ENCODE measurements at places on chromosomes 2 and 18. TPM values are rescaled to one million over a fixed set of nuclear protein-coding genes. Genes with fewer than 3 reads are reported as not detected.

- no peak for ATAC-seq
These were observed 456.3 kb downstream of the TGIF1 start for GRCh38 chr18:3906116-3906750.

DNA sequence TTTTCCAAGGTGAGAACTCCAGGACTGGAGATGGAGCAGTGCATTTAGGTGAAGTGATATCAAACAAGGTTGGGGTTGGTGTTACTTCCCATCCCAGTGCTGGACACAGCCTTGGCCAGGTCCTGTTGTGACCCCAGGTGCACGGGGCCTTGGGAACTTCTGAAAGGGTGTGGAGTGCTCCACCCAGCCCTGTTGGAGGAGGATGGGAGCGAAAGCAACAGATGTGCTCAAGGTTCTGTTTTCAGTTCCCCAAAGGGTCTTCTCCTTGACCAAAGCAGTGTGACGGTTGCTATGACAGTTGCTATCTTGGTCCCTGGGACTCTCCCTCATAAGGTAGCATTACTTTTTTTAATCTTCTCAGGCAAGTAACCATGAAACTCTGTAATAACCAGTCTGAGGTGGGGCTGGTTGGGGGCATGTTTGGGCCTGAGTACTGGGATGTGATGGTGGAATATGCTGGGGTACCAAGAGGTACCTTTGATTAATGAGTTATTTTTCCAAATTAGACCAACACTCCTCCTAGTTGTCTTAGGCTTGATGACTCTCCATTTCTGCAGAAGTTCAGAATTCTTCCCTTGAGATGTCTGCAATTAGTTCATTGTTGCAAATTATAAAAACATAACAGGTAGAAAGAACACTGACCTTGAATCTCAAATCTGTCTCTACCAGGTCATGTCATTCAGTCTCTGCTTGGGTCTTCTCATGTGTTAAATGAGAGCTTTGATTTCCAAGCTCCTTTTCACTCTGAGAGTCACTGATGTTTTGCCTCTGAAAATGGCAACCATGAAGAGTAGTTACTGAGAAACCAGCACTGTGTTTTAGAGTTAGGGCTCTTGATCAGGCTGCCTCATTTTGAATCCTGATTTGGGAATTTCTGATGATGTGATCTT is 154.5 kb downstream of the RPIA start:
- ATAC-seq: no peak

DNA sequence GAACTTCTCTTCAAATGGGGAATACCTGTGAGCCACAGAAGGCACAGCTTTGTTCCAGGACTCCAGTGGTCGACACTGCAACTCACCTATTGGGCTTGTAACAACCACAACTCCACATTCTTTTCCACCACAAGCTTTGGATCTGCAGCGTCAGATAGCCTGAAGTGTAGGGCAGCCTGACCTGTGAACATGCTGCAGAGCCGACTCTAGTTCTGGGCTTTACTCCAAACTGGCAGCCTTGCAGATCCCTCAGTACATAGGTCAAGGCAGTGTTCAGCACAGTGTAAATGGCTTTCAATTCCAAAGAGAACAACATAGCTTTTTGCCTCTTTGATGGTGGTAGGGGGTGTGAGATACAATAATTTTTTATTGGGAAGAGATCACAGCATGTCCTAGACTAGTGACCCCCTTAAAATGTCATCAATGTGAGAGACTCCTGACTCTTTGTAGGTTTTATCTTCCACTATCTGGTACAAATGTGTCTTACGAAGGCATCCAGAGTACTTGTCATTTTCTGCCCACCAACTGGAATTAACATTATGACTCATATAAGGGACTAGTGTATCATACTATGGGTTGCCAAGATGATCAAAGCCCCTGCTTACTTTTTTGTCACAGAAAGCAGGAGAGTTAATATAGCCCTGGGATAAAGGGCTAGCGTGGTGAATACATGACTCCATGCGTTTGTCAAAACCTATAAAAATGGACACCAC is 149.8 kb downstream of the COPS8 start:
- ATAC-seq: peak; percentile 74

GRCh38 chr2:158273791-158274190 is 172.1 kb downstream of the UPP2 start:
- ATAC-seq: no peak

GRCh38 chr2:31511376-31511775 is 69.4 kb downstream of the SRD5A2 start:
- no peak for ATAC-seq

DNA sequence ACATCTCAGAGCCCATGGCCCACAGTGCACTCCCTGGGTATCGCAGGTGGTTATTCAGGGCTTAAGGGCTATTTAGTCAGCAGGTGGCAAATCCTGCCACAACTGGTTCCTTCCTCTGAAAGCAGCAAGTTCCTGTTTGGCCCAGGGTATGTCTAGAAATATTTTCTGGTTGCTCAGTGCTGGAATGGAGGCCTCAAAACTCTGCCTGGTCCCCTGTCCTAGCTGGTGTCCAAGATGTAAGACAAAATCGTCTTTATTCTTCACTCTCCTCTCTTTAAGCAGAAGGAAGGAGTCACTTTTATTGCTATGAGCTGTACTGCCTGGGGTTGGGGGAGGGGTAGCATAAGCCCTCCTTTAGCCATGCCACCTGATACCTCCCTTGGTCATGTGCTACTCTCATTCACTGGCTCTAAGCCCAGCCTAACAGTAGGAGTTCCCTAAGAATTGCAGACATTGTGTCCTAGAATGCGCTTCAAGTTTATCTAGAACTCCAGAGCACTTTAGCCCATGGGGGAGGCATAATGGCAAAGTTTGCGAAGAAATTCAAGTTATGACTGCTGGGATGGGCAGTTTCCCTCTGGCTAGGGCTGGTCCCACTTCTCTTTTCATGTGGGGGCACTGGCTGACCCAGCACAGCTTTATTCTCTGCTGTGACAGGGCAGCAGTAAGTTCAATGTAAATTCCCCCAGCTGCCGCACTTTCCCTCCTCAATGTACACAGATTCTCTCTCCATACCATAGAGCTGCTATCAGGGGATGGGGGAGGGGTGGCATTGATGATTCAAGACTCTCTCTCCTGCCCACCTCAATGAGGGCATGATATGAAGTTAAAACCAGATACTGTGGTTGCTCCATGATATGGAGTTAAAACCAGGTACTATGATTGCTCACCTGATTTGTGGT is 27.1 kb upstream of the CWC22 start:
- ATAC-seq: no peak

SERPINB13 gene
- total RNA-seq: not detected

EDAR gene
- not detected for total RNA-seq

GRCh38 chr2:177893880-177894279 is 178.7 kb downstream of the PDE11A start:
- ATAC-seq: no peak

DNA sequence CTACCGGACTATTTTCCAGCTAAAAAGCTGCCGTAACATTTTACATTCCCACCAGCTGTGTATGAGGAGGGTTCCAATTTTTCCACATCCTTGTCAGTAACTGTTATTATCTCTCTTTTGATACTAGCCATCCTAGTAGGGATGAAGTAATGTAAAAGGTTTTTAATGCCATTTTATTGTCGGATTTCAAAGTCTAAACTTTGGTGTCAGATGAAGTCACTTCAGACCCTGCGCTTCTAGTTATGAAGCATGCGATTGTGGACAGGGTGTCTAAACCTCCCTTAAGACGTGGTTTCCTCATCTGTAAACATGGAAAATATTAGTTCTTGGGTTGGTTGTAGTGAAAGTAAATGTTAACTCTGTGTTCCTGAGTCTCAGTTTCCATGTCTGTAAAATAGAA is 4.7 kb downstream of the DGKD start:
- peak; percentile 15 for ATAC-seq

SPAG16 gene
- total RNA-seq: 7.2 TPM

CARF gene
- 4.1 TPM for total RNA-seq

DNA sequence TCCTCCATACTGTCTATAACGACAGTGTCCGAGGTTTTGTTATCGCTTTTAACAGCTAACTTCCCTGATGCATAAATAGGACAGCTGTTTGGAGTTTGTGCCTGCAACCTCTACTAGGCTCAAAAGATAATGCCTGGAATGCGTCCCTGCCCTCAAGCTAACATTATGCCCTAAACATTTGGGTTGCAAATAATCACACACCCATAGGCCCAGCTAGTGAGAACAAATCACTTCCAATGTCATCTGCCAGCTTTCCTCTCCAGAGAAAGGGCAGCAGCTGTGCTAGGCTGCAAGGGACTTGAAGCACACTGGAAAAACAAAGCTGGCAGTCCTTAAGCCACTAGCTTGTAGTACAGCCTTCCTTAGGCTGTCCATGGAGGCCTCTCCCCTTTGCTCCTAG is 201.8 kb upstream of the LYPD1 start:
- no peak for ATAC-seq

SLC9A2 gene
- not detected for total RNA-seq

PREPL gene
- total RNA-seq: 29.0 TPM

GRCh38 chr2:58039170-58039611 is 7.4 kb upstream of the VRK2 start:
- ATAC-seq: no peak

DNA sequence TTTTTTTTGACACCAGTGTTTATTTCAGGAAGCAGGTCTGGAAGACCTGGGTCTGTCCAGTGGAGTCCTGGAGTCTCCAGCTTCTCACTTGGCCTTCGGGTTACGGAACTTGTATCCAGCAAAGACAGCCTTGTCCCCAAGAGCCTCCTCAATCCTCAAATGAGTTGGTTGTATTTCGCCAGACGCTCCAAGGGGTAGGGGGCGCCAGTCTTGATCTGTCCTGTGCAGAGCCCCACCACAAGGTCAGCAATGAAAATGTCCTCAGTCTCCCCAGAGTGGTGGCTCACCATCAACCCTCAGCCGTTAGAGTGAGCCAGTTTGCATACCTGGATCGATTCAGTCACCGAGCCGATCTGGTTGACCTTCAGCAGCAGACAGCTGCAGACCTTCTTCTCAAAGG is 21.9 kb downstream of the ASXL2 start:
- ATAC-seq: no peak

- ATAC-seq: no peak
These were observed 286.3 kb downstream of the PIEZO2 start for GRCh38 chr18:10863026-10863425.

CGREF1 gene
- 3.7 TPM for total RNA-seq

MGAT4A gene
- 79.7 TPM for total RNA-seq

DNA sequence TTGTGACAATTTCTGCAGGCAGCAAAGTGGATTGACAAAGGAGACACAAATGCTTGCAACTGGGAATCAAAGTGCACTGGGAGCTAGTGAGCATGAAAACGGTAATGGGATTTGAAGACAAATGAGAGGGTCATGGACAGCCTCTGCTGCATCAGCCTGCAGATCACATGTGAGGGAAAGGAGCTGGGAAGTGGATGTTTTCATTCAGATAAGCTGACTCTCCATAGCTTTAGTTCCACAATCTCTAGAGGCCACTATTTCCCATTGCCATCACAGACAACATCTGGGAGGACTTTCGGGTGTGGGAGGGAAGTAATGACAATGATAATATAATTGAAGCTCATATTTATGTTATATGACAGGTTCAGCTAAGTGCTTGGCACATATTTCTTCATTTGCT is 28.4 kb downstream of the ADCYAP1 start:
- ATAC-seq: no peak

DNA sequence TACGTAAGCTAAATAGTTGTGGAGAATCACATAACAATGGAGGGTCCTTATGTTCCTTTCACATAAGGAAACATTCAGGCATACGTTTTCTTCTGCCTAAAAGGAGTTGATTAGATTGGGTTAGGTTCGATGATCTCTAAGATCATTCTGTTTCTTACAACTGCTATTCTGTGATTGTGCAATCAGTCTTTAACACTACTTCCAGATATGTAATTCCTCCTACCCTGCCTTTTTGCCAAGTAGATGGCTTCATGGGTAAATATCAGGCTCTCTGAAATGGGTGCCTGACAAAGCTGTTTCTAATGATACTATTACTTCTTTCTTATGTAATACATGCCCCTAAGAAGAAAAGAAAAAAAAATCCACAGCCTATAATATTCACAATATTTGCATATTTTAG is 321.5 kb downstream of the XIRP2 start:
- no peak for ATAC-seq

DNA sequence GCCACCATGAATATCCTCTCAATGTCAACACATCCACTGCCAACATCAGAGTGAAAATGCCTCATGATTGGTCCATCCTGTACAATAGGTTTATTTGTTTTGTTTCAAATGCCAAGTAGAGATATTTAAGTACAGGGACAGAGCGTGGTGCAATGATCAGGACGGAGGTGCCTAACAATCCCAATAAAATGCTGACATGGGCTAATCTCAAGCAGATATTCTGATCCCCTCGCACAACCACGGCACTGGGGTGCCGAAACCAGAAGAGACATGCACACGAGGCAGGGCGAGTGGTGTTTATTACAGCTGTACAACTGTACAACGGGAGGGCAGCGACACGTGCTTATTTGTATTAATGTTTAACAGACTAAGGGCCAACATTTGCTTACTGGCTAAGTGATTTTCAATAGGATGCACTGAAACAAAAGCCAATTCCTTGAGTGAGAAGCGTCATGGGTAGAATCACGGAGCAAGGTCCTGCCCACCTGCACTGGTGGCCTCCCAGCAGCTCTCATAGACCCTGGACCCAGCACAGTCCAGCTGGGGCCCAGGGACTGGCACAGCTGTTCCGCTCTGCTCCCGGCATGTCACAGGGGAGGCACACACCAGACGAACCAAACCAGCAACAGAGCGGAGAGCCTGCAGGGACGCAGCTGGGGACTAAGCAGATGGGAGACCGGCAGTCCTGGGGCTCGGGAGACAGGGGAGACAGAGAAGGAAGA is 101.4 kb downstream of the HDAC4 start:
- no peak for ATAC-seq

- ATAC-seq: peak; percentile 52
These were observed 60.3 kb upstream of the AGPS start for GRCh38 chr2:177332026-177332991.

GRCh38 chr2:196040218-196040617 is 28.4 kb downstream of the DNAH7 start:
- ATAC-seq: no peak

- ATAC-seq: no peak
These were observed 16.9 kb downstream of the DAW1 start for GRCh38 chr2:227888289-227888688.

DNA sequence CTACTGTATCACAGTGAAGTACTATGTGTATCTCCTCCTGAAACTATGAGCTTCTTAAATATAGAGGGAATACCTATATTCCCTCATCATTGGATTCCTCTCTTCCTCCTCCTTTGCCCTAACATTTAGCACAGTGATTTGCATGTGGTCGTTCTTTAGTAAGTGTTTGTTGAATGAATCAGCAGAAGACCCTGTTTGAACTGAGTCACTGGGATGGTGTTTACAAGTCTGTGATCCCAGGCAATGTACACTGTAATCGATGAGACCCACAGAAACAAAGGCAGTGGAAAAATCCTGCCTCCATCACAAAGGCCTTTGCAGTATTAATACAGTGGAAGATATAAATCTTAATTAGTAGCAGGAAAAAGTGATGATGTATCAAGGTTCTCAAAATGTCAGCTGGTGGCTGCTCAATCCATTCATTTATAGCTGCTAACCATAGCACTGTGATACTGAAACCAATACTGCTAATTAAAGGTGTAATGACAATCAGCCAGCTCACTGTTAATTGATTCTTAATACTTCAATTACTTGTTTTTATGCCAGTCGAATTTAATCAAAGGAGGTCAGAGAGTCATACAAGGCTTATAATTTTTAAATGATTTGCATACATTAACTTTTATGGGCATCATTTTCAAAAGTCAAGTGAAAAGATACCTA is 20.8 kb upstream of the MYO3B start:
- no peak for ATAC-seq

GRCh38 chr2:239866778-239867177 is 158.4 kb downstream of the NDUFA10 start:
- no peak for ATAC-seq

- ATAC-seq: no peak
These were observed 104.0 kb downstream of the MCFD2 start for GRCh38 chr2:46811379-46812310.

Measured in activated T-helper 17 cell treated with anti-CD3 and anti-CD28 coated beads, Interleukin-2, amount 50 U/mL, for 72 hours (primary cell).